ENCODE measurements at places on chromosomes 6 and 20.

DNA sequence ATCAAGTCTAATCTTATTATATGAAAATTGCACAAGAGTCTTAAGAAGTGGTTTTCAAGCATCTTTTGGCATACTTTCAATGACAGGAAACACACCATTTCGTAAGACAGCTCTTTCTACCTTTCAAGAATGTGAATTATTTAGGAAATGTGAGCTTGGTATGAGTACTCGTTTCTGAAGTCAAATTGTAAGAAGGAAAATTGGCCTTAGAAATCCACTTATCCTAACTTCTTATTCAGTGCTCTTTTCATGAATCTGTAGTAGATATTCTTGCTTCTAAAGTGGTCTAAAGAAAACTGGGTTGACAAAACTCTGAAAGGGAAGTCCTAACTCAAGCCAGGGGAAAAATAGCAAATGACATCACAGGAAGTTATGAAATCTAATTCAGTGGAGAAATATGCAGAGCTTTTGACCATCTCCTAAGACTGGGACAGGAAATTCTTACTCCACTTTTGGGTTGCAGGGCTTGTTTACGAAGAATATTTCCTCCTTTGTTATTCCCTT, 38.5 kb upstream of the OGFRL1 start:
- DNase-seq, result no peak

GRCh38 chr20:52585333-52585732, 386.8 kb upstream of the TSHZ2 start:
- no peak for DNase-seq

GRCh38 chr6:152783217-152783878, 32.8 kb downstream of the VIP start:
- no peak for DNase-seq

GRCh38 chr20:34705397-34706301, 1.5 kb downstream of the TP53INP2 start:
- DNase-seq, result peak; percentile 88

GRCh38 chr6:16398587-16398986, 160.2 kb downstream of the GMPR start:
- DNase-seq, result no peak

- DNase-seq, result no peak
Measured at GRCh38 chr6:81718126-81718525, 34.4 kb downstream of the TENT5A start.

GRCh38 chr6:156396068-156396771, 381.0 kb upstream of the ARID1B start:
- no peak for DNase-seq

GRCh38 chr6:142172758-142173157, 25.7 kb downstream of the VTA1 start:
- no peak for DNase-seq

DNA sequence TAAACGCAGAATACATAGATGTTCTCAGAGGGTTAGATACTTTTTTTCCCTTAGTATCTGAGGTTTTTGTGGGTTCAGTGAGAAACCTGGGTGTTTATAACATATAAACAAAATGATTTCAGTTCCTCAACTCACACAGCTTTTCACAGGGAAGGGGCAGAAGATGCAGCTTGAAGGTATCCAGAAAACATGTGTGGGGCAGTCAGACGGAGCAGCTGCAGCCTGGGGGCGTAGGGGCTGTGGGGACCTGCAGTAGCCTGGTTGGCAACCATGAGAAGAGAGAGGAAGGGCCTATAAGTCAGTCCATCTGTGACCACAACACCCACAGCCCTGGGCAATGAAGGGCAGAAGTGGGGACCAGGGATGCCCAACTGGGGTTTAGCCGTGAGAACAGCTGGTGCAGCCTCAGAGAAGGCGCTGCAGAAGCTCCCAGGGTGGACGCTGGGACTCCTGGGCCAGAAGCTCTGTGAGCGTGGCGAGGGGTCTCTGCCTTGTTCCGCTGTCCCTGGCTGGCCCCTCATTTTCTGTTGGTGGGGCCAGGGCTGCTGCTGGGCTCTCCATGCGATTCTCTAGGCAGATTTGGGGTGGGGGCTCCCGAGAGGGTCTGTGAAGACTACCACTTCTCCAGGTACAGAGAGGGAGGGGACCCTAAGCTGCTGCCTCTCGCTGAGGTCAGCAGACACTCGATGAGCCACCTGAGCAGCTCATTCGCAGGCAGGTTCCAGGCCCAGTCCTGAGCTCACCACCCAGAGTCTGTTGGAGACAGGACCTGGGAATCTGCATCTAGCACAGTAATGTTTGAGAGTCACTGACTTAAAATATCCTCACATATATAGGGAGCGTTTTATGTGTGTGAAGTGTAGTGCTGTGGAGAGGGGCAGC, 181.2 kb downstream of the ZDHHC14 start:
- no peak for DNase-seq

Data from hematopoietic multipotent progenitor cell treated with erythropoietin and hydrocortisone succinate and interleukin-3 and kit ligand, for 17 days (in vitro differentiated cells).